A549 treated with RU486 at 1 μM for 4 hours (cell line): ENCODE measurements at places on chromosomes 5 and 9. TPM values are rescaled to one million over a fixed set of nuclear protein-coding genes. Genes with fewer than 3 reads are reported as not detected.

The SPATA31C2 gene
- not detected in 5 replicates for total RNA-seq

The RASGEF1C gene
- 0.12 to 0.22 TPM (median 0.15 TPM) in 3 of 5 replicates, not detected in the others for total RNA-seq

The DOCK2 gene
- 1.4 to 4.0 TPM (median 2.4 TPM) in 5 replicates for total RNA-seq

The AIF1L gene
- total RNA-seq = 0.94 to 1.5 TPM (median 1.1 TPM) in 5 replicates

The NR6A1 gene
- total RNA-seq = 1.7 to 1.9 TPM (median 1.7 TPM) in 5 replicates

The PAEP gene
- 0.25 to 0.66 TPM (median 0.30 TPM) in 3 of 5 replicates, not detected in the others for total RNA-seq
